ENCODE measurements at places on chromosomes 11 and 22. TPM values are rescaled to one million over a fixed set of nuclear protein-coding genes. Genes with fewer than 3 reads are reported as not detected.

DNA sequence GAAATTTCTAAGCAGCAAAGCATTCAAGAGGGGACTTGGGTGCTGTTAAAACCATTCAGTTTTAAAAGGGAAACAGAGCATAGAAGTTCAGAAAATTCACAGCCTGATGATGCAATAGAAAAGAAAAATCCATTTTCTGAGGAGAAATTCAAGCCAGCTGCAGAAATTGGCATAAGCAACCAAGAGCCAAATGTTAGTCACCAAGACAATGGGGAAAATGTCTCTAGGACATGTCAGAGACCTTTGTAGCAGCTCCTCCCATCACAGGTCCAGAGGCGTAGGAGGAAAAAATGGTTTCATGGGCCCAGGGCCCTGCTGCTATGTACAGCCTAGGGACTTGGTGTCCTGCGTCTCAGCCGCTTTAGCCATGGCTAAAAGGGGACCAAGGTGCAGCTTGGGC lies 5.5 kb upstream of the IRAG1 start:
- no peak overlapping the region for H3K4me3 ChIP-seq
- DNase-seq: no peak
- no peak overlapping the region for H3K27ac ChIP-seq
- H3K4me1 ChIP-seq: no peaks in the 10 kb centered on the region
- H3K36me3 ChIP-seq: no peaks in the 10 kb centered on the region
- H3K27me3 ChIP-seq: no peaks in the 10 kb centered on the region

- no peaks in the 10 kb centered on the region for H3K27me3 ChIP-seq
- no peaks in the 10 kb centered on the region for H3K36me3 ChIP-seq
- no peaks in the 10 kb centered on the region for H3K4me1 ChIP-seq
- H3K4me3 ChIP-seq: peak within 1 kb of the TSS; percentile 77
- peak; percentile 91 for DNase-seq
Observed at GRCh38 chr11:89490981-89491690, at the start of gene NOX4. NOX4 (minus strand) TSS chr11:89491375; CDS start chr11:89491246, 129 bp downstream.

- no peak overlapping the region for H3K27ac ChIP-seq
- H3K27me3 ChIP-seq: no peaks in the 10 kb centered on the region
- no peaks in the 10 kb centered on the region for H3K4me1 ChIP-seq
- no peak overlapping the region for H3K4me3 ChIP-seq
- peak; percentile 30 for DNase-seq
- H3K36me3 ChIP-seq: no peaks in the 10 kb centered on the region
Observed at GRCh38 chr11:8082391-8083087, 1.5 kb downstream of the TUB start.

- H3K27ac ChIP-seq: peak overlapping the region; percentile 39
- DNase-seq: peak; percentile 44
- no peaks in the 10 kb centered on the region for H3K36me3 ChIP-seq
- no peaks in the 10 kb centered on the region for H3K4me1 ChIP-seq
Observed at GRCh38 chr22:36419912-36420882, 32.4 kb upstream of the MYH9 start.

DNA sequence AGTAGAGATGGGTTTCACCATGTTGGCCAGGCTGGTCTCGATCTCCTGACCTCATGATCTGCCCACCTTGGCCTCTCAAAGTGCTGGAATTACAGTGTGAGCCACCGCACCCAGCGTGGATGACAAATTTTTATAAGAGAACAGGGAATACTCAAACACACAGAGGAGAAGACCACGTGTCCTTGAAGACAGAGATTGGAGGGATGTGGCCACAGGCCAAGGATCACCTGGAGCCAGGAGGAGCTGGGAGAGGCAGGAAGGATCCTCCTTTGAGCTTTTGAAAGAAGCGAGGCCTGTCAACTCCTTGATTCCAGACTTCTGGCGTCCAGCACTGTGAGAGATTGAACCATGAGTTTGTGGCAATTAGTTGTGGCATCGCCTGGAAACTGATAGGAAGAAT lies 1049.5 kb downstream of the TBC1D22A start:
- no peaks in the 10 kb centered on the region for H3K27me3 ChIP-seq
- no peaks in the 10 kb centered on the region for H3K4me1 ChIP-seq
- no peak for DNase-seq
- H3K4me3 ChIP-seq: no peak overlapping the region
- H3K36me3 ChIP-seq: no peaks in the 10 kb centered on the region
- H3K27ac ChIP-seq: no peak overlapping the region

DNA sequence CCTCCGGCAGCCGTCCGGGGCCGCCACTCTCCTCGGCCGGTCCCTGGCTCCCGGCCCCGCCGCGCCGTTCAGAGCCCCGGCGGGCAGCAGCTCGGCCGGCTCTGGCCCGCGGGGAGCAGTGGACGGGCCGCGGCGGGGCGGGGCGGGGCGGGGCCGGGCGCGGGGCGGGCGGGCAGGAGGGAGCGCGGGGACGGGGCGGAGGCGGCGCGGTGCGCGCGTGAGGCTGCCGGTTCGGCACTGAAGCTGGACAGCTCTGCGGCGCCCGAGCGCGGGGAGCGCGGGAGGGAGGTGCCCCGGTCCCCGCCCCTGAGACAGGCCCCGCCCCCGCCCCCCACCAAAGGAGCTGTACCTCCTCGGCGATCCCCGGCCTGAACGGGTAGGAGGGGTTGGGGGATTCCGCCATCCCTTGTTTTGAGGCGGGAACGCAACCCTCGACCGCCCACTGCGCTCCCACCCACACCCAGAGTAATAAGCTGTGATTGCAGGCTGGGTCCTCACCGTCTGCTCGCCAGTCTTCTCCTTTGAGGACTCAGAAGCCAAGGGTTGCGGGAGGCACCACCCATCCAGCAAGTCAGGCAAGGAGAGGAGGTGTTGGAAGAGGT lies at the start of gene DRD2:
Gene DRD2 (minus strand): TSS at position 239 of the 602 bp plus-strand sequence. CDS start 50,747 bp downstream, outside the sequence.
- H3K36me3 ChIP-seq: no peaks in the 10 kb centered on the region
- peaks cover 9% of the 10 kb centered on the region for H3K27me3 ChIP-seq
- peak; percentile 49 for DNase-seq
- no peaks in the 10 kb centered on the region for H3K4me1 ChIP-seq
- no peak within 1 kb of the TSS for H3K27ac ChIP-seq

TCN2 gene
- total RNA-seq: 71.3 TPM

AHNAK gene
- total RNA-seq: 700 TPM

PPP2R5B gene
- 21.2 TPM for total RNA-seq

KRTAP5-4 gene
- total RNA-seq: not detected

KCNJ1 gene
- 175 TPM for total RNA-seq

MAJIN gene
- total RNA-seq: not detected

Data from kidney (tissue), 22 donors.